Heart left ventricle (tissue), 16 donors: ENCODE measurements at places on chromosomes 6 and 20.

- DNase-seq = no peak
Measured at GRCh38 chr6:87822011-87822410, 120.0 kb upstream of the AKIRIN2 start.

GRCh38 chr6:43715056-43715788 lies 27.6 kb upstream of the MRPS18A start:
- DNase-seq = no peak

- DNase-seq = no peak
Measured at GRCh38 chr6:109816452-109817374, 125.6 kb downstream of the FIG4 start.

GRCh38 chr6:137283080-137283479 lies 63.9 kb upstream of the IFNGR1 start:
- no peak for DNase-seq

- no peak for DNase-seq
Measured at GRCh38 chr6:130372786-130373185, 7.0 kb downstream of the TMEM200A start.

GRCh38 chr6:74606582-74607071 lies 599.2 kb downstream of the COL12A1 start:
- no peak for DNase-seq
